ENCODE measurements at places on chromosomes 6 and 20.

GRCh38 chr6:82712826-82713225, 349.2 kb downstream of the TPBG start:
- DNase-seq = no peak

GRCh38 chr6:148757944-148758480, 11.2 kb downstream of the UST start:
- no peak for DNase-seq

DNA sequence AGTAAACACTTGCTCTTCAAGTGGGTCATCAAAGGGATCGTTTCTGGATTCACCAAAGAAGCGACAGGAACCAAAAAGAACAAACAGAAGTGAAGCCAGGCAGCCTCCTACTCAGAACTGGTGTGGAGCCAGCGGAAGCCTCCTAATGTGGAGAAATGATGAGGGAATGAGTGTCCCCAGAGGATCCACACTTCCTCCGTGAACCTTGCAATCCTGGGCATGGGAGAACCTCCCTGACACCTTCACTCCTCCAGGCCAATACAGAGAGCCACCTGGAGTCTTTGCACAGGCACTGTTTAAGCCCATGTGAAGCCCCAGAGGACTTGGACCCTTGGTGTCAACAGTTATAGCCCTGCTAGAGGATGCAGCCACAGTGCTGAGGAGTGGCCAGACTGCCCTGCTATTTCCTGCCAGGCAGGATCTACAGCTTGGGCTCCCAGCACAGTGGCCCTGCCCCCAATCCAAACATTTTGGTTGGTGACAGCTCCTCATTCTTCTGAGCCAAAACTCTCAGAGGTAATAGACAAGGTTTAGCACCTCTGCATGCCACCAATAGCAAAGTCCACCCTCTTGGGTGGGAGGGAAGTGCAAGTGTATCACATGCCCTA, 23.2 kb upstream of the SERINC1 start:
- no peak for DNase-seq

DNA sequence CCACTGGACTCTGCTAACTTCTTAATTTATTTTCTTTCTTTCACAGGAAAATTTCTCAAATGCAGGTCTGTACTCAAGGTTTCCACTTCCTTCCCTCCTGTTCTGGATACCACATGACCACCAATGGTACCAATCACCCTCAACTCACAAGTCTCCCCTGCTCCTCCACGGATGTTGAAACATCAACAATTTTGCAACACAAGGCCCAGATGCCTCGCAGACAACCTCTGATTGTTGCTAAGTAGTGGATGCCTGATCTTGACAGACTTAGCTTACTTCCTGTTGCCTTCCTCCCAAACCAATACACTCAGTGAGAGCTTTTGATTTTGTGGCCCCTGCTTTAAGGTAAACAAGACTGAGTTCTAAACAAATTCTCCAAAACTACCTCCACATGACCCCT, 146.6 kb downstream of the FRK start:
- no peak for DNase-seq
